Activated CD8-positive, alpha-beta memory T cell treated with anti-CD3 and anti-CD28 coated beads for 1 hour (primary cell): ENCODE measurements at places on chromosomes 3 and 15.

GRCh38 chr3:196988241-196989029 is 19.8 kb upstream of the PIGZ start:
- no peak for DNase-seq

- DNase-seq, result no peak
These were observed 4.9 kb upstream of the CHSY1 start for GRCh38 chr15:101256757-101257156.

DNA sequence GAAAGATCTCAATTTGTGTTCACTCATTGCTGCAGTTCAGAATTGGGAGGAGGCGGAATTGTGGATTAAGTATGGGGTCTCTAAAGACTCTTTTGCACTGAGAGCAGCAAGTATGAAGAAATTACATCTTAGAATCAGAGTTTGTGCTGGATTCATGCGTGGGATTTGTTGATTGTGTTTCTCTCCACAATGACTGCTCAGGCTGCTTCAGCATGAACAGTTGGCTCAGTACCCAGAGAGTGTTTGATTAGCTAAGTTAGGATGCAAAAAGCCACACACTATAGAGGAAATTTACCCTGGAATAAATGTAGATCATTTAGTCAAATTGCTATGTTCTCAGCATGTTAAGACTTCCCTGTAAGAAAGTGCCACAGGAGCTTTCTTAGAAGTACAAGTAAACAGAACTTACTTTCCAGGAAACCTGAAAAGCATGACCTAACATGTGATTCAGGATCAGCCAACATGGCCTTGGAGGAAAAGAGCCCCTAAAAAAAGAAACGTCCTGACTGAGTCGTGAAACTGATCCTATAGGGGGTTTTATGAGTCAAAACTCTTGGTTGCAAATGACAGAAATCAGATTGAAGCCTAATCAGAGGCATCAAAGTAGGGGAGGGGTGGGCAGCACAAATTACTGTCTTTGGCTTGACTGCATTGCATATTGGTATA is 32.6 kb downstream of the HHLA2 start:
- no peak for DNase-seq

- no peak for DNase-seq
These were observed 524.7 kb upstream of the ZNF717 start for GRCh38 chr3:76310089-76310488.

GRCh38 chr3:130242850-130243569 is 102.5 kb upstream of the COL6A5 start:
- no peak for DNase-seq

- no peak for DNase-seq
These were observed 79.4 kb downstream of the SENP7 start for GRCh38 chr3:101433652-101434051.

- no peak for DNase-seq
These were observed 58.4 kb downstream of the CAPN7 start for GRCh38 chr3:15264486-15264885.

- no peak for DNase-seq
These were observed 118.7 kb downstream of the TMEM266 start for GRCh38 chr15:76178296-76179000.

GRCh38 chr3:20310629-20311028 is 124.6 kb upstream of the SGO1 start:
- DNase-seq, result no peak

- DNase-seq, result no peak
These were observed at the start of gene CCDC33 for GRCh38 chr15:74235962-74236361. CCDC33 (plus strand) TSS chr15:74236326; CDS start chr15:74236720, 394 bp downstream.

- DNase-seq, result no peak
These were observed 44.0 kb downstream of the EIF4E3 start for GRCh38 chr3:71681224-71681668.

DNA sequence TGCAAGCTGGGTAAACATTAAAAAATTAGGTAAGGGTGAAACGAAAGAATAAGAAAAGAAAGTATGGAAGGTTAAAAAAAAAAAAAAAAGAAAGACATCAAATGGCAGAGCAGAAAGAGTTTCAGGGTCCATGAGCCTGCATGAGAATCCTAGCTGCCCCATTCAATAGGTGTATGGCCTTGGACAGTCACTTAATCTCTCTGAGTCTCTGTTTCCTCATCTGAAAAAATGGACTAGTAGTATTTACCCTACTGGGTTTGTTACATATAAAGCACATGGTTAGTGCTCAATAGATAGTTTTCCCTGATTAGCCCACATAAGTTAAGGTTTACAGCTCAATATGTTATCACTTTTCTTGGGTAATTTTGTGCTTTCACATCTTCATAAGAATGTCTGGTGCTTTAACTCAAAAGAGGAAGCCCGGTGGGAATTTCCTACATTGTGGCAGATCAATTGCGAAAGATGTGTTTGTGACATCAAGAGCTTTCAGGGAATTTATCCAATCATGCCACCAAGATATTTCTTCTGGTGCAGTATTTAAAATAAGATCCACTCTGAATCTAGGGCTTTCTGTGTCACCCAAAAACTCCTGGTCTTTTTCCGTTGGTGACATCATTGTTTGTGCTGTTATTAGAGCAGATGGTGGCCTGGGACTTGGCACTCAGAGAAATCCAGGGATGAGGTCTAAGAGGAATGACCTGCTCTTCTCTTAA is 57.2 kb upstream of the UBE2E1 start:
- no peak for DNase-seq

DNA sequence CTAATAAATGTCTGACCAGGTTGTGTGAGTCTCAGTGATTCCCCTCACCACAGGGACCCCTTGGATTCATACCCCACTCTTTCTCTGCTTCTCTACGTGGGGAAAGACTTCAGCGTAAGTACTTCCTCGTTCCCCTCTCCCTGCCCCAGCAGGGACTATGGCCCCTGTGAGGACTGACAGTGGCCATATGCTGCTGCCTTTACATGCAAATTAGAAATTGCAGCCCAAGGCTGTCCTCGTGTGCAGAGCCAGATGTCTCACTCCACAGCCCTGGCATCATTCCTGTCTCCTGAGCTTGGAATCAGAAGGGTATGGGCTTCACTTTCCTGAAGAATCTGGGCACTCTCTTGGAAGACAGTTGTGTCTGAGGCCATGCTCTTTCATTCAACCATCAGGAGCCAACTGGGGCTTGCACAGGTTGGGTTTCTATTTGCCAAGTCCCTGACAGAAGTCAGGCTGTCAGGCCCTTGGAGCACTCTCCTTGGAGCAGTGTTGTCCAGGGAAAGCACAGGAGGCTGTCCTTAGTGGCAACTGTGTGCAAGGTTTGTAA is 30.5 kb upstream of the IQCF2 start:
- DNase-seq, result no peak

DNA sequence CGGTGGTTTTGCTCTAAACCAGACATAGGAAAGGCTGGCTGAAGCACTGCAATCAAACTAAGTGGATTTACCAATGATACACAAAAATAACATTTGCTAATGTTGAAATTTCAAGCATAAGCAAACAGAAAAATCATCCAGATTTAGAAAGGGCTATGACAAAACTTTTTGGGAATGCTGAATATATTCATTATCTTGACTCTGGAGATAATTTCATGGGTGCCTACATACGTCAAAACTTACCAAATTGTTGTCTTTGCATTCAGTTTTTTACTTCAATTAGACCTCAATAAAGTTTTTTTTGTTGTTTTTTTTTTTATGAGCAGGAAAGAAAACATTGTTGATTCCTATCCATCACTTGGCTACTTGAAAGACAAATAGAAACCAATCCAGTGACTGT is 140.8 kb downstream of the NR2E3 start:
- DNase-seq, result no peak

- peak; percentile 89 for DNase-seq
These were observed 65.6 kb downstream of the RHCG start for GRCh38 chr15:89430530-89431341.

DNA sequence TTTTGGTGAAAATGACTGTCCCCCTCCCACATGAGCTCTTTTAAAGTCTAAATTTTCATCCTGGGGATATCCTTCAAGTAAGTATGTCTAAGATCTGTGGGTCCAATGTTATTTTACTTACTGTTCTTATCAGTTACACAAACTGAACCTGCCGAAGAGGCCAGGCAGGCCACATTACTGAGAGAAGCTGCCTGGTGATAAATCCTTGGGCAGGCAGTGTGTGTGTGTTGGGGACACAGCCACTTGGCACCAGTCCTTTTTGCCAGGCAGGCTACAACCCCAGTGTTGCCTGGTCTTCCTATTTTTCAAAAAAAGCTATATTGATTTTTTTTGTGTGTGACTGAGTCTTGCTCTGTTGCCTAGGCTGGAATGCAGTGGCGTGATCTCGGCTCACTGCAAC is 50.6 kb upstream of the RASA2 start:
- no peak for DNase-seq

DNA sequence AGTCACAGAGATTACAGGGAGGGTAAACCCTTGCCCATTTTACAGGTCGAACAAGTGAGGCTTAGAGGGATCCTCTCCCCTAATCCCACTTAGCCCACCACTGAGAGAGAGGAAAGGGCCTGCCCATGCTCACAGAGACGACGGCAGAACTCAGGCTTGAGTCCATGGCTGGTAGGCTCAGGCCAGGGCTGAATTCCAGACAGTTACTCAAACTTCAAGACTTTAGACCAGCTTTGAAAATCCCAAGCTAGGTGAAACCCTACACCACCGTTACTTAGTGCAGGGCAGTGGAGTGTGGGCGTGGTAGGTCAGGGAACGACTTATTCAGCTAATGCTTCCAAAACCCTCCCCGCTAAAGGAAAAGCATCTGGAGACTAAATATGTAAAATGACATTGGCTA is 16.4 kb downstream of the GRIP2 start:
- no peak for DNase-seq

- DNase-seq, result no peak
These were observed 36.8 kb downstream of the TMEM108 start for GRCh38 chr3:133074977-133075376.

DNA sequence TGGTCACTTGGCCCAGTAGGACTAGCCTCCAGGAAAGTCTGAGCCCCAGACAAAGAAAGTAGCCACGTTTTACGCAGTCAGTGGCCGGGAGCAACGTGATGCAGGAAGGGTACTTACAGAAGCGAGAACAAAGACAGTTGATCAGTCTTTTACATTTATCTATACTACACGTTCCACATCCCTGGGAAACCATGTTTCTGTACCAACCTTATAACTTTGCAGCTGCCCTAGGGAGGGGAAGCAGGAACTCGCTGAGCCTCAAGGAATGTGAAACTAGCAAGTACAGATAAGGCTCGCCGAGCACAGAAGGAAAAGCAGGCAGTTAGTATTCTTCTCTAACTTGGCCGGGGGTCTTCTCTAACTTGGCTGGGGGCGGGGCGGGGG is 3.4 kb upstream of the KNL1 start:
- DNase-seq, result no peak

- DNase-seq, result no peak
These were observed 25.0 kb downstream of the CGGBP1 start for GRCh38 chr3:88033808-88034207.

GRCh38 chr15:98442379-98442833 is 205.9 kb upstream of the IGF1R start:
- peak; percentile 22 for DNase-seq

DNA sequence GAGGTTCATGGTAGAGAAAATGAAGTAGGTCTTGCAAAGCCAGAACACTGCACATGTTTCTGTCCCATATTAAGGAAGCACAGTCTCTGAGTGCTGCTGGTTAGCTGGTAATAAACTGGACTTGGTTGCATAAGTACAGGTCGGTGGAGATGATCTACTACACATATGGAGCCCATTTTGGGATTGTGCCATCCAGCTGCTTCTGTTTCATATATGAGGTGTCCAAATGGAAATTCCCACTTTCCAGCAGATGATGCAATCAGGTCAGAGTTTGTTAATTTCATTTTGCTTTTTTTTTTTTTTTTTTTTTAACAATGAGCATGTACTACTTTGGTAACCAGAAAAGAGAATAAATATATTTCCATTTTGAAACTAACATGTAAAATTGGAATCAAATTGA is 122.6 kb downstream of the SATB1 start:
- no peak for DNase-seq

DNA sequence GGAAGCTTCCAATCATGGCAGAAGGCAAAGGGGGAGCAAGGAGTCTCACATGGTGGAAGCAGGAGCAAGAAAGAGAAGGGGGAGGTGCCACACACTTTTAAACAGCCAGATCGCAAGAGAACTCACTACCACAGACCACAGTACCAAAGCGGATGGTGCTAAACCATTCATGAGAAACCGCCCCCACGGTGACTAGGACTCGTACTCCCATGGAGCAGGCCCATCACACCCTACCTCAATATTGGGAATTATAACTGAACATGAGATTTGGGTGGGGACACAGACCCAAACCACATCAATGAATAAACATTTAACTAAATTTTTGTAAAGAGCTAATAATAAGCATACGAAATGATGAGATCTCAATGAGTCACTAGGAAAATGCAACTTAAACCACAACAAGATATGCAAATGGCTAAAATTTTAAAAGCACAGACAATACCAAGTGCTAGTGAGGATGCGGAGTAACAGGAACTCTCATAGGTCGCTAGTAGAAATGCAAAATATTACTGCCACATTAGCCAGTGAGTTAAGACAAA is 10.0 kb downstream of the MRPS25 start:
- no peak for DNase-seq

- no peak for DNase-seq
These were observed 27.4 kb upstream of the ALPK3 start for GRCh38 chr15:84789762-84790161.

- no peak for DNase-seq
These were observed 192.8 kb upstream of the TBC1D5 start for GRCh38 chr3:17935222-17935621.

DNA sequence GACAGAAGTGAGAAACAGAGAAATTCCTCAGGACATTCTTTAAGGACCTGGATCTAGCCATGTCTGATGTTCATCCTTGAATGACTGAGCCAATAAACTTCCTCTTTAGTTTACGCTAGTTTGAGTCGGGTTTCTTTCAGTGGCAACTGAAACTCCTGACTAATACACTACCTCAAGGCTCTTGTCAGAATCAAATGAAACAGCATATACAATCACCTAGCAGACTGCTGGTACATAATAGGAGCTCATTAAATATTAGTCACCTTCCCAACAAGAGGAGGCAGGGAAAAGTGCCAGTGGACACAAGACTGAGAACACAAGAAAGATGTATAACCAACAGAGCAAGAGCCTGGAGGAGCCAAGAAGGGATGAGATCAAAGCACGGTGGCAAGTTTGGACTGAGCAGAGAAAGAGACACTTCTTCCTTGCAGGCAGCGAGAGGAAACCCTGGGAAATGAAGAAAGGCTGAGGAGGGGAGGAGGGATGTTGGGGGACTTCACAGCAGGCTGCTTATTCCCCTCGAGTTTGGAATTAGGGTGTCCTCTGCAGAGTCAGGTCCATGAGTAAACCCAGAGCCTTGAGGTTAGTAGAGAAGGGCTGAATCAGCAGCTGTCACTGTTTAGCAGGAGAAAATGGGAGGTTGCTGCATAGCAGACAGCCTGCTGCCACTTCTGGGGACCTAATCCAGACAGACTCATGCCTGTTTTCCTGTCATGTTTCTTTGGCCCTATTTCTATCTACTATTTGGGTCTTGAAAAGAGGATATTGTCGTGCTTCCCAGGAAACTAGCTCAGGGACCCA is 73.3 kb downstream of the MRPL46 start:
- DNase-seq, result no peak

GRCh38 chr3:66520724-66521123 is 19.9 kb upstream of the LRIG1 start:
- no peak for DNase-seq

- DNase-seq, result no peak
These were observed 63.6 kb upstream of the BOC start for GRCh38 chr3:113147681-113148261.

- DNase-seq, result no peak
These were observed 115.1 kb downstream of the LIPC start for GRCh38 chr15:58546635-58547627.
